ENCODE measurements at places on chromosomes 5 and 9.

- no peak for DNase-seq
Measured at GRCh38 chr5:179762079-179762780, 29.6 kb downstream of the MAML1 start.

DNA sequence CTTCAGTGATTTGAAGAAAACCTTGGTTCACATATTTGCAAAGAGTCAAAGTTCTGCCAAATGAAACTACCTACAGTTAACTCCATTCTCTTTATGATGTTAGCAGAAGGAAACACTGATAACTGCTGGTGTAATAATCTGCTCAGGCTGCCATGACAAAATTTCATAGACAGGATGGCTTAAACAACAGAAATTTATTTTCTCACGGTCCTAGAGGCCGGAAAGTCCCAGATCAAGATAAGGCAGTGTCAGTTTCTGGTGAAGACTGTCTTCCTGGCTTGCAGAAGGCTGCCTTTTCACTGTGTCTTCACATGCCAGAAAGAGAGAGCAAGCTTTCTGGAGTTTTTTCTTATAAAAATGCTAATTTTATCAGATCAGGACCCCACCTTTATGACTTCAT lies 102.4 kb upstream of the PARP8 start:
- no peak for DNase-seq

GRCh38 chr9:36873247-36873875 lies 160.7 kb downstream of the PAX5 start:
- peak; percentile 72 for DNase-seq

DNA sequence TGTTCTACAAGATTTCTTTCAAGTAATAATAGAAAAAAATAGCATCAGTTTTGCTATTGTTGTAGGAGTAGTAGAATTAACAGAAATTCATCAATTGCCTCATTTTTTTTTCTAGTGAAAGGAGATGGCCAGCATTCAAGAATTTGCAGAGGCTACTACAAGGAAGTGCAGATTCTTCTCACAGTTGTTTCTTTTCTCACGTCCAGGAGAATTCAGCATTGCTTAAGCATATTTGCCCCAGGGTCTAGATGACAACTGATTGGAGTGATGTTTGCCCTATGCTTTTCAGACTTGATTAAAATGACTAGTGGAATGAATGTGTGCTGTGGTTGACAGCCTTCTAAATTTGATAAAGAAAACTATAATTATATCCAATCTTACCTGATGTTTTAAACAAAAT lies 46.6 kb upstream of the SLC12A2 start:
- DNase-seq: no peak

DNA sequence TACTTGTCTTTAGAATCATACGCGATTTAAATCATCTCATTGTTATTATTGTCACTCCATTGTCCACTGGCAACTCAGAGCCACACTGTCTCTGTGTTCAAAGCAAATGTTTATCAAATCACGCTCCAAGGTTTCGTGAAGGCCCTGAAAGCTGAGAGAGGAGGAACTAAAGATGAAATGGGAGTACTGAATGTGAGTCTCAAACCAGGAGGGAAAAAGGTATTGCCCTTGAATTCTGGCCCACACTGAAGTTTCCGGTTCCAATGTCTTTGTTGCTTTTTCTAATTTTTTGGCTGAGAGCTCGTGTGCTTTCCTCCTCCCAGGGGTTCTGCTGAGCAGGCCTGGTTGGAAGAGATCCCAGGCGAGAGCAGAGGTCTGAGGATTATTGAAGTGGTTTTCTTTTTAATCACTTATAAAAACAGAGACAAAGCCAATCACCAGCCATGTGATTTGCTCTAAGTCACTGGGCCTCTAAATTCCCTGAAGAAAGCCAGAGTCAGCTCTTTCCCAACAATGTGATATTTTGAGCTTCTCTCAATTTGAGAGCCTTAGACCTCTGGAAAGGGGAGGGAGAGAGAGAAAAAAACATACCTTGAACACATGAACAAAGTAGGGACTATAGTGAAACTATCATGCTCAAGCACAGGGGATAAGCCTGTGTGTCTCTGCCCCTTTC lies 420.8 kb upstream of the GRAMD2B start:
- no peak for DNase-seq

- DNase-seq: no peak
Measured at GRCh38 chr5:123438244-123438643, 15.0 kb upstream of the CEP120 start.

DNA sequence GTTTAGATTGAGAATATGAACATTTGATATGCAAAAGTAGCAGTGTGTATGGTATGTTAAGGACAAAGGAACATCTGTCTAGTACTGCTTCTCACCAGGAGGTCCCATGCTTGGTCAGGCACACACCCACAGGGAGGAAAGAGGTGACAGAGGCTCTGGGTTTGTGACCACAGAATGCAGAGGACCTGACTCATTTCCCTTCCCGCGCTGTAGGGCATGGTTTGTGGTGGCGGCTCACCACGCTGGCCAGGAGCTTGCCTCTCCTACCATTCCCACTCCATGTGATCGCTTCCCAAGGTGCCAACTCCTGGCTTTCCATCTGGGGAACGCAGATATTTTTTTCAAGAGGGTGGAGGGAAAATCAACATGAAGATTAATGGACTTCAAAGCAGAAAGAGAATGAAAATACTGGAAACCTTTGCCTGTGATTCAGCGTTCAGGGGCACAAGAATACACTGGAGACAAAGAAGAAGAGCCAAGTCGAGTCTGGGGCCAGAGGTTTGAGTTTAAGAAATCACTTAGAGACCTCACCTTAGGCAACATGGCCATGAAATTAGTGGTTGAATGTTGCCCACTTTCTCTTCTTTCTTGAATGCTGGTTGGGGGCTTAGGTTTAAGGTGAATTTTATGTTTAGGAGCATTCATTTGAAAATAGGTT lies 477.8 kb downstream of the CCDC171 start:
- no peak for DNase-seq
